ENCODE measurements at places on chromosomes 3 and 15.
A peak's percentile ranks its signal among the peaks of the same experiment; 100 is the strongest.

DNA sequence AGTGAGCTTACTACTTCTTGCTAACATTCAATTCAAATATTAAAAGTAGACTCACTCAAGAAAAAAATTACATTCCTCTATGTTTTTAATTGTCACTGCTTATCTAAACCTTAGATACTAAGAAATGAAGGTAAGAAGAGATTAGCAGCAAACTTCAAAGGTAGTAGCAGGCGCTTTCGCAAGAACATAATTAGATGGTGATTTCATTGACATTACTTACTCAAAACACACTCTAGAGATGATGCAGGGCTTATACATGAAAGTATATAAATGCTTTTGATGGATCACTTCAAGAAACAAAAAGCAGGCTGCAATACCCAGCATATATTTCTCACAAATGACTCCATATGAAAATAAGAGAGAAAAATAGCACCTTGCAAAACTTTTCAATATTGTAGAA is 86.8 kb downstream of the FSIP1 start:
- DNase-seq = no peak

GRCh38 chr15:77057072-77057471 is 13.8 kb downstream of the TSPAN3 start:
- DNase-seq = no peak

GRCh38 chr15:77702211-77702957 is 69.7 kb upstream of the LINGO1 start:
- no peak for DNase-seq

DNA sequence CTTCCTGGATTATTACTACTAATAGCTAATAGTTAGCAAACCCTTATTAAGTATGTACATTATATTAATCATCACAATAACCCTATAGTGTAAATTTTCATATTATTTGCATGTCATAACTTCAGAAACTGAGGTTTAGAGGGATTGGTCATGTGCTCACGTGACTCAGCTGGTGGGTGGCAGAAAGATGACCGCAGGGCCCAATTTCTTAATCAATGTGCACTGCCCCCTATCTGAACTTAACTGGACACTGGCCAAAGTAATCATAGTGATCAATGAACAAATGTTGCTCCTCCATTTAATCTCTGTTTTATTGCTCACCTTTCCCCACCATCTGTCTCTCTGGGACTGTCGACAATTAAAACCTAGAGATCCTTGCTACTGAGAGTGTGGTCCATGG is 52.2 kb downstream of the PLD1 start:
- no peak for DNase-seq

- peak; percentile 36 for DNase-seq
Measured at GRCh38 chr3:124928333-124929202, 6.0 kb downstream of the MUC13 start.

GRCh38 chr3:185988816-185989175 is 51.0 kb upstream of the TRA2B start:
- DNase-seq = no peak

DNA sequence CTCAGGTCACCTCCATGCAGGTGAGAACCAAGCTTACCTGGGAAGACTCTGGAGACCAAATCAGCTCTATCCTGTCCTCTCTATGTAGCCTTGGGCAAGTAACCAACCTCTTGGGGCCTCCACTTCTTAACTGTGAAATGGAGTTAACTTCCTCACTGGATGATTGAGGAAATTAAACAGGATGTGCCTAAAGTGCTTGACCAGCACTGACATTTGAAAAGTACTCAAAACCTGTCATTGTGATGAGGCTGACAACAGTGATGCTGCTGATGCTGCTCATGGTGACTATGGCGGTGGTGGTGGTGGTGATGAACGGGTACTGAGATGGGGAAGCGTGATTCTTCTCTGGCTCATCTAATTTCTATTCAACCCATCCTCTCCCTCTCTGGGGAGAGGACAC is 22.3 kb downstream of the VIPR1 start:
- DNase-seq = no peak

- no peak for DNase-seq
Measured at GRCh38 chr3:156519758-156520162, 35.2 kb downstream of the SSR3 start.

GRCh38 chr15:79076661-79077060 is 13.9 kb downstream of the RASGRF1 start:
- DNase-seq = no peak

Measured in activated CD8-positive, alpha-beta memory T cell treated with anti-CD3 and anti-CD28 coated beads for 1 hour (primary cell).